SK-MEL-5 (cell line): ENCODE measurements at places on chromosomes 11 and 22. TPM values are rescaled to one million over a fixed set of nuclear protein-coding genes. Genes with fewer than 3 reads are reported as not detected.

The DRD4 gene
- not detected in 2 replicates for total RNA-seq

DNA sequence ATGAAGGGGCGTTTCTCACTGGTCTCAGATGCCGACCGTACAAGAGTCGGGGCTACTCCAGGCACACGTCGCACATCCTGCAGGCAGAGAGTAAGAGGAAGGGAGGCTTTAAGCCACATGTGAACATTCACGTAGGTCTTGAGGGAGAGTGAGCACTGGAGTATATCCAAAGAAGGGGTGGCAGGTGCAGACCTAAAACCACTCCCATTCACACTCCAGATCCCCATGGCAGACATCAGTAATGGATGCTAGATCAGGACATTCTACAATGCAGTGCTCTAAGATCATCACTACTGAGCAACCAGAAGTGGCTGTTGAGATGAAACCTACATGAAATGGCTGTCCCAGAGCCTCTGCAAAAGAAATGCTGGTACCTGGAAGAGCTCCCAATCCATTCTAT, 39.0 kb downstream of the WT1 start:
- DNase-seq = no peak

GRCh38 chr11:18710545-18710944, 12.0 kb downstream of the TMEM86A start:
- no peak for DNase-seq

The OR8D1 gene
- total RNA-seq = not detected in 2 replicates

DNA sequence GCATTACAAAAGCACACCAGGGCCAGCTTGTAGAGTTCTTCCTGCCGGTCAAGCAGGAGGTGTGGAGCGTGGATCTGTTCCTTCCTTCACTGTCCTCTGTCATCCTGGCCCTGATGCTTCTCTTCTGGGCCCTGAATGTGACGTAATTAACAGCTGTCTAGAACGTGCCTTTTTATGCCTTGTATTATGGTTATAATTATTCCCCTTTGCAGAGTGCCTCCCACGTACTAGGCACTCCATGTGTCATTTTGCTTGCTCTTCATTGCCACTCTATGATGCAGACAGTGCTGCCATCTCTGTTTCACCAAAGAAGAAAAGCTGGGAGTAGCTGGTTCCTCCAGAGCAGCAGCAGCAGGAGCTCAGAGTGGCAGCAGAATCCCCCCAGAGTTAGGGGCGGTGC, 132.1 kb upstream of the TTC12 start:
- DNase-seq = no peak

The CBLIF gene
- total RNA-seq = 0.55 TPM in 1 of 2 replicates, not detected in the other

DNA sequence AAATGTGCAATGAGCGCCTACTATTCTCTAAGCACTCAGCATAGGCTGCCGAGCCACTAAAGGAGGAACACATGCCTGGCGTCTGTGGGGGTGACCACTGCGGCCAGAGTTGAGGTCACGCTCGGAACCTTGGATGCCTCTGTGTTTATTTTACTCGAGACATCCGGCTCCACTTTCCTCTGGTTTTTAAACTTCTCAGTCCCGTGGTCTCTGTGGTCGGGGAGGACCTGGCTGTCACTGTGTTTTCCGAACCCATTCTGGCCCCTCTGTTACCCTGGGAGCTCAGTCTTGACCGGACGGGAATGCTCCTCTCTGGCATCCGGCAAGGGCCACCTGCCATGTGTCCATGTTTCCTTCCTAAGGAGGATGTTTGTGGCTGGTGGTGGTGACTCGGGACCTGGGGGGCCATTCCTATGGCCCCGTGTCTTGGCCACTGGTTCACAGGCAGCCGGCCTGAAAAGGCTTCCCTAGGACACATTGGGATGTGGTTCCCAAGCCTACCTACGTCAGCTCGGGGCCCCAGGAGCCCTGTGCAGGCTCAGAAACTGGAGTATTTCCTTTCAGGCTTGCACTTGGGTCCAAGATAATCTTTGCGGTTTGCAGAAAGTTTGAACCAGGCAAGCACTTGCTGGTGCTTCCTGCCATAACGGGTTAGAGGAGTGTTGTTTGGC, 46.7 kb upstream of the PARVG start:
- no peak for DNase-seq

GRCh38 chr11:102390667-102391465, 43.9 kb downstream of the BIRC2 start:
- peak; percentile 71 for DNase-seq

- DNase-seq = peak; percentile 81
These were observed 16.1 kb downstream of the LRP5 start for GRCh38 chr11:68328374-68329091.

The NAV2 gene
- total RNA-seq = 14.5 and 19.4 TPM in 2 replicates

The OR4C11 gene
- not detected in 2 replicates for total RNA-seq

DNA sequence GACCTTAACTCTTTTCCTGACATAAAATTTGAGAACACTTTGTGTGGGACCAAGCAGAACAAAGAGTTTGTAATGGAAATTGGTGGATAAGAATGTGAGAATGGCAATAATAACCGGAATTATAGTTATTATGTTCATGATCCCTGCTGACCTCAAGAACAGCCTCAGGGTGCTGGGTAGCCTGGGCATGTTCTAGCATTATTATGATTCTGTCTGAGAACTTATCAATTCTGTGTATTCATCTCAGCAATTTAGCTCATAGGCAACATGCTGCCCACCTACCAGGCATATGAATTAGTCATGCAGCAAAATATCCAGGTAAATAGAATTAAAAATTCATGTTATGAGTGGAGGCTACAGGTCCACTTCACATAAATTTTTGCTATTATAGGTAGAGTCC, 61.9 kb downstream of the CTSC start:
- no peak for DNase-seq
